ENCODE measurements at places on chromosomes 4 and X.

- DNase-seq, result no peak
Measured at GRCh38 chr4:147586637-147587036, 30.6 kb upstream of the TMEM184C start.

DNA sequence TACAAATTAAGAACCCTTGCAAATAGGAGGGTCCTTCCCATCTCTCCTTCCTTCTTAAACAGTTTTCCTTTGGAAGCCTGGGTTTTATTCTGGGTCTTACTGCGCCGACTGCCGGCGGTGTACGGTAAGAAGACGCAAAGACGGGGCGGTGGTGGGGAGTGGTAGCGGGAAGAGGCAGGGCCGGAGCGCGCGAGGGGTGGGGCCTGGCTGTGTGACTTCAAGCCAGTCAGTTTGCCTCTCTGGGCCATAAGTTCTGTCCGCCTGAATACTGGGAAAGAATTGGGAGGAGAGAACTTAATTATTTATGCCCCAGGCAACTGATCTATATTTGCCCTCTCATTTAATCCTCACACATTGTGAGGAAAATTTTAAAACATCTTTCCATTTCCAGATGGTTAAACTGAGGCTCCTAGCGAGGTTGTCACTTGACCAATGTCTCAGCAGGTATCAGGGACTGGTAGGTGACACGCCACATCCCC, 726 bp upstream of the KANTR start:
- DNase-seq, result peak; percentile 60

DNA sequence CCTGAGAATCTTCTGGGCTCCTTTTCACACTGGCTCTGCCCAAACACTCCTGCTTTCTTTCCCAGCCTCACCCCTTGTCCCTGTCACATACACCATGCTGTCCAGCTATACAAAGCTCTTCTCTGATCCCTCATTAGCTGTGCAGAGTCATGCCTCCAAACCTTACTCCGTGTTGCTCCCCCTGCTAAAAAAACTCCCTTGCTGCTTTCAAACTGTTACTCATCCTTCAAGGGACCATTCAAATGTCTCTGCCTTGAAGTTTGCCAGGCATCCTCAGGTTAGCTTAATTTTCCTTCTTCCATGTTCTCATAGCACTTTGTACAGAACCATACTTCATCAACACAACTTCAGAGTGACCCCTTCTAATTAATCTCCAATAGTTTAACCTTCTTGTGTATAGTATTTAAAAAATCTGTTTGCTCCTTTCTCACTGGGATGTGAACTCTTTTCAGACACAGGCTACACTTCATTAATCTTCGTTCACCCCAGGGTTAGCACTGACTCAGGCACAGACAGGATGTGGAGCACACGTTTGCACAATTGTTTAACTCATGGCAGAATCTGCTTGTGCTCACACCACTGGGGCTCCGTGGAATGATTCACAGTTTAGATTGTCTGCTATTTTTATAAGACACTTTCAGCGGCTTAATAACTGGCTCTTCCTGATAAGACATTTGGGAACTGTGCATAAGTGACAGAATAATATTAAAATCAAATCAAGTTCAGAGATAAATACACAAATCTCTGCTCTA, 21.4 kb upstream of the SEL1L3 start:
- peak; percentile 76 for DNase-seq

GRCh38 chr4:68361146-68361589, 11.3 kb upstream of the YTHDC1 start:
- DNase-seq, result no peak

GRCh38 chr4:112593438-112594133, 43.1 kb downstream of the ZGRF1 start:
- DNase-seq, result no peak

DNA sequence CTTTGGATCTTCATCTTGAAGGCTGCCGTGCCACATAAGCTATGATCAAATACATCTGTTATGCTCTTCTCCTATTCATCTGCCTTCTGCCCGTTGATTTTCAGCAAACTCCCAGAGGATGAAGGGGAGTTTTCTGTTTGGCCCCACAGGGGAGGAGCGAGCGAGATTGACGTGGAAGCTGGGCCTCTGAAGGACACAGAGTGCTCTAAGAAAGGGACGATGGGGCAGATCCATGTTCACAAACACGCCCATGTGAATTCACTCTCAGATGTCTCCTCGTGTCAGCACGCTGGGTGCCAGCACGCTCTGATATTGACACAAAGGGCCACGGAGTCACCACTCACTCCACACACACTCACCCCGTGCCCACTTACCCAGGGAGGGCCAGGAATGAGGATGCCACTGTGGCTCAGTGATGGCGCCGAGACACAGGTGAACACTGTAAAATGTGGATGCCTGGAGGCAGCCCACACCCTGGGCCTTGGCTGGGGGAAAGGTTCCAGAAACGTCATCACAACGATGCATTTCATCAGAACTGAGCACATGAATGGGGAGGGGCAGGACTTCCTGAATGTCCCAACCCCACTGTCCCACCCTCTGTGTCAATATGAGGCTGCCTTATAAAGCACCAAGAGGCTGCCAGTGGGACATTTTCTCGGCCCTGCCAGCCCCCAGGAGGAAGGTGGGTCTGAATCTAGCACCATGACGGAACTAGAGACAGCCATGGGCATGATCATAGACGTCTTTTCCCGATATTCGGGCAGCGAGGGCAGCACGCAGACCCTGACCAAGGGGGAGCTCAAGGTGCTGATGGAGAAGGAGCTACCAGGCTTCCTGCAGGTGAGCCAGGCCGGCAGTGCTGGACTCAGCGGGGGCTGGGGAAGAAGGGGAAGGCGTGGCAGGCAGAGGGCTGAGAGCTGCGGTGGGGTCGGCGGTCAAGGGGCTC, at the start of gene S100P:
TSS of gene S100P (plus strand) at position 648 of the 946 bp plus-strand sequence. CDS start at position 703, 55 bp downstream.
- DNase-seq, result no peak

DNA sequence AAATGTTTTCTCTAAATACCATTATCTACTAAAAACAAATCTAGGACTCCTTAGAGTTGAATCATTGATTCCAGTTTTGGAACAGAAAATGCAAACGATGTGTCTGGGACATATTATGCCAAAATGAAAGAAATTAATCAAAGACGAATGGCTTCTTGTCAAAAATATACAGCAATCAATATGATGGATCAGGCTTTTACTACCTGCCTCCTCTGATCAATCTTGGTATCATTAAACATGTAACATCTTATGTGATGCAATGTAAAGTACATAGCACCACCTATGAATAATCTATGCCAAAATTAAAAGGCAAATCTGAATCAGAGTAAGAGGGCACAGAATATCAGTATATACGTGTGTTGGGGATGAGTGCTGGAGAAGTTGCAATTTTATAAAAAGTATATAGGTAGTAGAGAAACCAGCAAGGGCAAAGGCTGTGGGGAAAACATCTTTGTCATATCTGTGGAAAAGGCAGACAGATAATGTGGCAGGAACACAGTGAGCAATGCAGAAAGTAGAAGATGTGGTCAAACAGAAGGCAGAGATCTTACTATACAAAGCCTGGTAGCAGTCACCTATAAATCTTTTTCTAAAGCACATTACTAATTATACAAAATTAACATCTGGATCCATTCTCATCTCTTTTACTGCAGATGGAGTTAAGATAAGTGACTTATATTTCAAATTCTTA, 152.7 kb downstream of the ANTXR2 start:
- no peak for DNase-seq

GRCh38 chr4:170772429-170772828, 682.7 kb upstream of the AADAT start:
- no peak for DNase-seq

- no peak for DNase-seq
Measured at GRCh38 chr4:57342411-57342810, 232.2 kb upstream of the IGFBP7 start.

GRCh38 chr4:114729068-114729738, 130.6 kb downstream of the UGT8 start:
- no peak for DNase-seq

GRCh38 chrX:111609206-111609605, 71.8 kb upstream of the ALG13 start:
- no peak for DNase-seq

- DNase-seq, result no peak
Measured at GRCh38 chrX:33909836-33910235, 222.3 kb downstream of the FAM47A start.

GRCh38 chrX:132636080-132636479, 147.2 kb upstream of the MBNL3 start:
- DNase-seq, result no peak

- peak; percentile 8 for DNase-seq
Measured at GRCh38 chr4:103046416-103047290, 27.1 kb upstream of the SLC9B1 start.

GRCh38 chr4:81796790-81797528, 325.3 kb upstream of the RASGEF1B start:
- DNase-seq, result no peak

GRCh38 chr4:38846015-38846414, 10.6 kb downstream of the TLR6 start:
- peak; percentile 10 for DNase-seq

GRCh38 chrX:120367402-120368109, 5.7 kb downstream of the ATP1B4 start:
- DNase-seq, result no peak

- peak; percentile 90 for DNase-seq
Measured at GRCh38 chrX:109840585-109840984, 107.5 kb upstream of the ACSL4 start.

- no peak for DNase-seq
Measured at GRCh38 chr4:81304871-81305270, 89.8 kb upstream of the PRKG2 start.

DNA sequence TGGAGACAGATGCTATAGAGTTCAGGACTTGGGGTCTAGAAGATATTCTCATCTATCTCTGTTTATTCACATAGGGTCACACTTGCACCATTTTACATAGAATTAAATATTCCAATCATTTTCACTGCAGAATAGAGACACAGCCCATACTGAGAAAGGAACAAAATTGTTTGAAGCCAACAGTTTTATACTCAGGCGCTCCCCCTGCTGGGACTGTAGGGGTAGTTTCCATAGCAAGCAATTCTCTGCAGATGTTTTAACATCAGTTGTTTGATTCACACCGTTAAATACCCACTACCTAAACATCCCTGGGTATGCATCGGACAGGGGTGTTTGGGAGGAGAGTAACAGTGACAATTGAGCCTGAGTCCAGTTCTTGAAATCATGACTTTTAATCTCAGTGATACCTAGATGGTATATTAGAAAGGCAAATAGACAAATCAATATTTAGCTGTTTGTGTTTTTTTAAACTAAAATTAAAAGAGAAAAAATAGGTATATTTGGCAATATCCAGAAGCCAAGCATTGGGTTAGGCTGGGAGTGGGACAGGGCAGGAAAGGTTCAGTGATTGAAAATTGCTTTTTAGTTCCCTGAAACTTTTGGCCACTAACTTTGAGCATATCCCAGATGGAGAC, 33.8 kb downstream of the LONRF3 start:
- DNase-seq, result peak; percentile 7

DNA sequence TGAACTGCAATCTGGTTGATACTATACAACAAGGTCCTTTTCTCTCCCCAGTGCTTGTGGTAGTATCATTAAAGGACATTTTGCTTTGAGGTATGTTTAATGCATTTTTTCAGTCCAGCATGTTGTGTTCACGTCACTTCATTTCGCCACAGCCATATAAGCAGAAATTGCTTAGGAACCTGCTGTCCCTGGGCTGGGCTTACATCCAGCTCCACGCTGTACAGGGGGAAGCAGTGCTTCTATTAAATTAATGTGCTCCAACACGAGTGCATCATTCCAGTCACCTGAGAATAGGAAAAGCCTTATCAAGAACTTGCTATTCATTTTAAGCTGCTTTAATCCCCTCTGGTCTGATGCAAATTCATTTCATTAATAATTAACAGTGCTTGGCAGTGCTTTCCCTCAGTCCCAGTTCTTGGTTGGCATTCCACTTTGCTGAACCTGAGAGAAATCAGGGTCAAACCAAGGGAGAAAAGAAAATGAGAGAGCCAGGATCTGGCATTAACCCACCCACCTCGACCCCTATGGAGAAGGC, 47.4 kb upstream of the PTCHD1 start:
- no peak for DNase-seq

DNA sequence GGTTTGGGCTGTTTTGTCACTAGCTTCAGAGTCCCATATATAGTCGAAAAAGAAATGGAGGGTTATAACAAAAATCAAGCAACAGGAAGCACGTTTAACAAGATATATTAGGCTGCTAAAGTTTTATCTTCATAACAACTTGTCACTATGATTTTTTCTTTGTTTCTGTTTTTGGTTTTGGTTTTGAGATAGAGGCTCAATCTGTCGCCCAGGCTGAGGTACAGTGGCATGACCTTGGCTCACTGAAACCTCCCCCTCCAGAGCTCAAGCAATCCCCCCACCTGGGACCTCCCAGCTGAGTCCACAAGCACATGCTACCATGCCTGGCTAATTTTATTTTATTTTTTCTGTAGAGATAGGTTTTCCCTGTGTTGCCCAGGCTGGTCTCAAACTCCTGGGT, 2664.4 kb downstream of the ARAP2 start:
- no peak for DNase-seq

DNA sequence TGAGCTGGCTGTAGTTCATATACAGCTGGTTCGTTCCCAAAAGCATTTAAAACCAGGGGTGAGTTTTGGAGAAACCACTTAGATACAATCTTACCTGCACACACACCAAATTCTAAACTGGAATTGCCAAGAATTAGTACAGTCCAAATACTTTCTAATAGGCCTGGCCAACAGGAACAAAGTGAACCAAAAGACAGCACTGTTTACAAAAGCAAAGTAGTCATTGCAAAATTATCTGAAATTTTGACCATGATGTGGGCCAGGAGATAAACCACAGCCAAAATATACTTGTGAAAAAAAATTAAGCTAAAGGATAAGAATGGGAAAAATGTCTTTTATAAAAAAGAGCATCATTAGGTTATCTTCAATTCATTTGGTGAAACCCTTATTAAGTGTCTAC, 37.9 kb upstream of the NAP1L5 start:
- DNase-seq, result no peak

GRCh38 chr4:20684852-20685763, 15.2 kb upstream of the PACRGL start:
- peak; percentile 50 for DNase-seq

DNA sequence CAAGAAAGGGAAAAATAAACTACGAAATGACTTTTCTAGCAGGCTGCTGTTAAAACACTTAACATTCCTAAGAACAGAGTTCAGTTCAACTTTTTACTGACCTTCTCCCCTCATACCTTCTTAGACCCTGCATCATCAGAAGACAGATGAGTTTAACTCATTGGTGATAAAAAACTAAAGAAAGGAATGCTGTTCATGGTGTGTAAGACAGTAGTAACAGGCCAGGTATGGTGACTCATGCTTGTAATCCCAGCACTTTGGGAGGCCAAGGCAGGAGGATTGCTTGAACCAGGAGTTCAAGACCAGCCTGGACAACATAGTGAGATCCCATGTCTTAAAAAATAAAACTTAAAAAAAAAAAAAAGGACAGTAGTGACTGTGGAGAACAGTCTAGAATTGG, 16.2 kb downstream of the RBM47 start:
- no peak for DNase-seq

DNA sequence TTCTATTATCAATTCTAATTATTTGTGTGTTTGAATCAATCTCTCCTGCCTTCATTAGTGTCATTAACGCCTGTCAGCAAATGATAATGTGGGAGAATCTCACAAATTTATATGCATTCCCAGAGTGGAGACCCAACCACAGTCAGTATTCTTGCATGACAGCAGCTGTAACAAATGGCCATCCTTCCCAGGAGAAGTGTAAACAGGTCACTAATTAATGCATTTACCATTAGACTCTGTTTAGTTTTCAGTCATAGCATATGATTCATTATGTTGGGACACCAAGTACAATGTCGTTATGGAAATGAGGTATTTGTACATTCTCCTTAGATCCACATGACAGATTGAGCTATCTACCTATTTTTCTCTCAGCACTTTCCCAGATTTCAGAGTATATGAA, 50.5 kb downstream of the CT47B1 start:
- no peak for DNase-seq
